Stimulated activated CD4-positive, alpha-beta T cell treated with anti-CD3 and anti-CD28 coated beads, TNF-alpha, amount 100 ng/mL, for 24 hours (primary cell): ENCODE measurements at places on chromosomes 6 and 20.

- no peak for DNase-seq
Observed at GRCh38 chr6:109019911-109020310, 74.7 kb downstream of the SESN1 start.

DNA sequence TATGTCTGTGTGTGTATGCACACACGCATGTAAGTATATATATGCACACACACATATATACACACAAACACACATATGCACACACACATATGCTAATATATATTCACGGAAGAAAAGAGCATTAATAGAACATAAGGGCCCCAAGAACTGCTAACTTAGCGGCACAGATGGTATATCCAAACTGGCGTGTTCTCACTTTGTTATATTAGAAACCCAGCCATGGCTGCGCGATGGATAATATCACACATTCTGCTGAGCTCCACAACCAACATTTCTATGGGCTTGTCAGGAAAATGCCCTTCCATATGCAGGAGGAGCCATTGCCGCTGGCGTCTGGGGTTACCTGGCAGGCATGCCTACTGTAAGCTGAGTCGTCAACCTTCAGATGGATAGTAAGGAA, 122.1 kb downstream of the TTLL2 start:
- no peak for DNase-seq

- no peak for DNase-seq
Observed at GRCh38 chr6:16625291-16626265, 135.7 kb downstream of the ATXN1 start.

GRCh38 chr6:62971976-62972658, 239.2 kb upstream of the FKBP1C start:
- DNase-seq, result no peak

- DNase-seq, result no peak
Observed at GRCh38 chr6:158060455-158061360, 79.0 kb downstream of the SYNJ2 start.
